Activated CD4-positive, CD25-positive, alpha-beta regulatory T cell (primary cell): ENCODE measurements at places on chromosomes 4 and X.

- DNase-seq = no peak
Observed at GRCh38 chr4:99324361-99324760, 3.2 kb upstream of the ADH1B start.

DNA sequence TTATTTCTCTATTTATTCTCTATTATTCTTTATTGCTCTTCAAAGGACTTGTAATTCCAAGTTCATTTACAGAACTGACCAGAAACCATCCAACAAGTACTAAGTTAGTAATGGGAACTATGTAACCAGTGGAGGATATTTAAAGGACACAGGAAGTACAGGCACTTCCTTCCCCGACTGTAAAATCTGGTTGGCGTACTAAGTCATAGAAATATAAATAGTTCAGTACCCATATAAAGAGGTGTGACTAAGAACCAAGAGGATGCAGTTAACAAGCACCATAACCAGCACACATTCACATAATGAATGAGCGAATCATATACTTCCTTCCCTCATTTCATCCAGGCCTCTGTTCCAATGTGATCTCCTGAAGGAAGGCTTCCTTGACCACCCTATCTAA, 3.6 kb upstream of the EIF4E start:
- no peak for DNase-seq

- DNase-seq = no peak
Observed at GRCh38 chrX:153692611-153693156, 5.0 kb downstream of the SLC6A8 start.

GRCh38 chr4:56861360-56861759, 39.9 kb upstream of the SPINK2 start:
- no peak for DNase-seq

DNA sequence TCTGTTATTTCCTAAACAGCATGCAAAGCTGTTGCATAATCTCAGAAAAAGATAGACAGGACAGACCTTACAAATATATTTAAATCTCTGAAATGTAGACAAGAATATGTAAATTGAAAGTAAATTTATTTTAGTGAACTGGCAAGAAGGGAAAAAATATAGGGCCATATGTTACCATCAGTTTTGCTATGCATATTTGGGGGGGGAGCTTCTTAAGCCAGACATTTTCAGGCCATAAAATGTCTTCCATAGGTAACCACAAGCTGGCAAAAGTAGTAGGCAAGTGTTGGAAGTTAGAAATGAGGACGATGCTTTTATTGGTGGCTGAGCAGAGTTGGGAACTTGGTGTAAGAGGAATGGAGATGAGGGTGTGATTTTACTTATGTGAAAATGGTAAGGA, 272.0 kb upstream of the CXXC4 start:
- no peak for DNase-seq

DNA sequence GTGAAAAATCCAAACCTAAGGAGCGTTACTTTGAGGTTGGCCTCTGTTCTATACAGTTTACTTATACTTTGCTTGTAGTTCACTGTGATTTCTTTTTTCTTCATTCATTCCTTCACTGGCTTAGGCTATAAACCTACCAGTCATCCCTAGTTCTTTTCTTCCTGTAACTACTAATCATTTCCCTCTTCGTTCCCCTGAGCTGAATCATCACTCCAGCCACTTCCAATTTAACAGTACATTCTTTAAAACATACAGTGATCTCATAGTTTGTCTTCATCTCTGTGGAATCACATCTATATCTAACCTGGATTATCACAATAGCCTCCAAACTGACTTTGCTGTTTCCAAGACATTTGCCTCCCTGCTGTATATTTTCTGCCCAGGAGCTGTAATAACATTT, 25.2 kb upstream of the NPFFR2 start:
- DNase-seq = no peak

DNA sequence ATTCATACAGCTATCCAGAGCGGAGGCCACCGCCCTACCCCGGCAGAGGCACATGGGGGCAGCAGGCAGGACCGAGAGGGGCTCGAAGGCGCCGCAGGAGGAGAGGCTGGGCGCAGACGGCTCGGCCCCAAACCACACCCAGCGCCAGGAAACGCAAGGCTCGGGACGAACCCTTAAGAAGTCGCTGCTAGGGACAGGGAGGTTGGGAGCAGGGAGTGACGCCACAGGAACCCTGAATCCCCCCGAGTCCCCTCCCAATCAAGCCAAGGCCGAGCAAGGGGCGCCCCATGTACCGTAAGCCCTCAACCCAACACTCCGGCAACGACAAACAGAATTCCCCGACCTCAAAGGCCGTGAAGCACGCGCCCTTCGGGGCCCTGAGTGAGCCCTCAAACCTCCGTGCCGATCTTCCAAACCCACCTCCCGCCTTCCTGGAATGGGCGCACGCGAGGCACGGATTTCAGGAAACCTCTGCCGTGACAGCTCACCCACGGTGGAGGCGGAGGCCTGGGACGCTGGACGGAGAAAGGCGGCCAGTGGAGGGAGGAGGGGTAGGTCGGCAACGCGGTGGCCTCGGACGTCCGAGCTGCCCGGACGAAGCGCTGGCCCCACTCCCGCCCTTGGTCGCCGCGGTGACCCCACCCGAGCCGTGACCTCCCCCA, 1.8 kb downstream of the ZFYVE28 start:
- no peak for DNase-seq

GRCh38 chr4:174334628-174335027, 50.9 kb downstream of the CEP44 start:
- DNase-seq = no peak

DNA sequence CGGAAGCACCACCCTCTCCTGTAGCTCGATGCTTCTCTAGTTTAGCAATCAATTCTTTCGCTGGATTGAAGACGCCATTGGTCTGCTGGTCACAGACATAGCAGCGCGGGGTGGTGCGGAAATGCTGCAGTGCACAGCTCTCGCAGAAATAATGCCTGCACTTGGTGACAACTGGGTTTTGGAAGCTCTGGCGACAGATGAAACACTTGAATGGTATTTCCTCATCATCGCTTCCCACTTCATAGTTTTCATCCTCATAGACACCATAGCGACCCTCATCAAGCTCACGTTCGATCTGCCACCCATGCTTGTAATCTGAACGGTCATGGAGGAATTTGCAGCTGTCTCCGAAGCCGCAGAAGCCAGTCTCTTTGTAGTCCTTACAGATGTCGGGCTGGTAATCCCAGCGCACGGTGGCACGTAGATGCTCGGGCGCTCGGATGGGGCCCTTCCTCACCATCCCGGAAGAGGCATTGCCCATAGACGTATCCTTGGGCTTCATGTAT, 854 bp downstream of the RNF113A start:
- DNase-seq = no peak

DNA sequence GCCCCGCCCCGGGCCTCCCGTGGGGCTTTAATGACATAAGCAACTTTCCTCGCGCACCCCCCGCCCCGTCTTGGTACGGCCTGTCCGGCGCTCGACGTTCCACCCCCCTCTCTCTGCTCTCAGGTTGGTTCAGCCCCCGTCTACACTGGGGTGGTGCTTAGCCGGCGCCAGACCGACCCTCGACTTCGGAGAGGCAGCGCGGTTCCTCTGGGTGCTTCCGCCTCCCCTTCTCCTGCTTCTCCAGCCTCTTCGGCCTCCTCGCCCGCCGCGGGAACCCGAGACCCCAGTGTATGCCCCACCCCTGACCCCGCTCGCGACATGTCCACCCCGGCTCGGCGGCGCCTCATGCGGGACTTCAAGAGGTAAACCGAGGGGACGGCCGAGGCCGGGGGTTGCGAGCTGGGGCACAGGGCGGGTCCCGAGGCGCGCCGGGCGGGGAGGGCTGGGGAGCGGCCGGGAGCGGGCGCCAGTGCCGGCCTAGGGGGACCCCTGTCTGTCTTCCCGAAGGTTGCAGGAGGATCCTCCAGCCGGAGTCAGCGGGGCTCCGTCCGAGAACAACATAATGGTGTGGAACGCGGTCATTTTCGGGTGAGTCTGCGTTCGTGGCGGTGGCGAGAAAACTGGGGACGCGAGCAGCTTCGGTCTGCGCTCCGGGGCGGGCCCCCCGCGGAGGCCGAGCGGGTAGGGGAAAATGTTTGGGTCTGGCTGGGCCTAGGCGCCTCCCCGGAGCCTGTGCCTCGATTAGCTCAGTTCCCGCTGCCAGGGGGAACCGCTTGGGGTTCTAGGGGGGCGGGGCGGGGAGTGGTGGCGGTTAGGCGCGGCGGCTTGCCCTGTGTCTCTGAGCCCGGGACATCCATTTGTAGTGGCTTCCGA, at the start of gene UBE2A:
Gene UBE2A, plus strand, starts transcription at position 170 of the 873 bp plus-strand sequence. Its CDS starts 149 bp downstream, at position 319.
- peak; percentile 74 for DNase-seq

DNA sequence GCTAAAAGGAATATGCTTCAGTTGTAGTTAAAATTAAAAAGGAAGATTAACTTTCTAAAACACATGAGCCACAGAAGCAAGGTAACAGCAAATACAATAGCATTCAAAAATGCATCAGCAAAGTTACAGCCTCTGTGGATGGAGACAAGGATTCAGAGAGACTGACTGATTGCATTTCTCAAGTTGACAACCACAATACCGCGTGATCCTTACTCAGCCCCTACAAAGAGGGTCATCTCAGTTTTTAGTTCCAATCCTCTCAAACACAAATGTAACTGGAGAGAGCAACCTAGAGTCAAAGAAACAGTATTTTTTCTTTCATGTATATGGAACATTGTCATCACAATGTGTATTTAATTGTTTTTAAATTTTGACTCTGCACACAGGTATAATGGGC, 14.2 kb upstream of the C1QTNF7 start:
- no peak for DNase-seq

GRCh38 chr4:11511321-11511720, 82.6 kb upstream of the HS3ST1 start:
- no peak for DNase-seq

GRCh38 chr4:72568959-72569718, at the start of gene ADAMTS3:
TSS of gene ADAMTS3 (minus strand) at chr4:72569221. CDS start at chr4:72568762, 459 bp downstream.
- DNase-seq = no peak

DNA sequence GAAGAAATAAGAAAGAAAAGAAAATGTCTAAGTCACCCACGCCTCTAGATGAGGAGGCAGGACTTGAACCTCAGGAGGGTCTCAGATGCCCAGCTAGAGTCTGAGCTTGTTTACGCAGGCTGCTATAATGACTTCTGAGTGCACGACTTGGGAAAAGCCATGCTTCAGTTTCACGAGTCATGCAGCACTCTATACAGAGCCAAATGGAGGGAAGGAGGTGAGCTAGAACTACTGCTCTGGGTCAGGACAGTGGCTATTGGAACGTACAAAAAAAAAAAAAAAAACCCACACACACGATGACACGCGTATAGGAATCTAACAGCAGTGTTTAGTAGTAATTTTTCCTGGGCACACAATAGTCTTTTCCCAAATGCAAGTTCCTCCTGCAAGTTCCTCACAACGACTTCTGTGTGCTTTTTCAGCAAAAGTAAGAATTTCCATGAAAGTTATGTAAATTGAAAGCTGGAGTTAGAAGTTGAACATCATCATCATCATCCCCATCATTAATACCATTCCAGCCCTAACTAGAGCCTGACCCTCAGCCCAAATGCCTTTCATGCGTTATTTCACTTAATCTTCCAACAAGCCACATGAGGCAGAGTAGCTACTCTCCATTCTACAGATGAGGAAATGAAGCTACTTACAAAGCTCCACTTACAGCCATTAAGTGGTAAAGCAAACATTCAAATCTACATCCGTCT, 36.6 kb downstream of the IRF2 start:
- no peak for DNase-seq

DNA sequence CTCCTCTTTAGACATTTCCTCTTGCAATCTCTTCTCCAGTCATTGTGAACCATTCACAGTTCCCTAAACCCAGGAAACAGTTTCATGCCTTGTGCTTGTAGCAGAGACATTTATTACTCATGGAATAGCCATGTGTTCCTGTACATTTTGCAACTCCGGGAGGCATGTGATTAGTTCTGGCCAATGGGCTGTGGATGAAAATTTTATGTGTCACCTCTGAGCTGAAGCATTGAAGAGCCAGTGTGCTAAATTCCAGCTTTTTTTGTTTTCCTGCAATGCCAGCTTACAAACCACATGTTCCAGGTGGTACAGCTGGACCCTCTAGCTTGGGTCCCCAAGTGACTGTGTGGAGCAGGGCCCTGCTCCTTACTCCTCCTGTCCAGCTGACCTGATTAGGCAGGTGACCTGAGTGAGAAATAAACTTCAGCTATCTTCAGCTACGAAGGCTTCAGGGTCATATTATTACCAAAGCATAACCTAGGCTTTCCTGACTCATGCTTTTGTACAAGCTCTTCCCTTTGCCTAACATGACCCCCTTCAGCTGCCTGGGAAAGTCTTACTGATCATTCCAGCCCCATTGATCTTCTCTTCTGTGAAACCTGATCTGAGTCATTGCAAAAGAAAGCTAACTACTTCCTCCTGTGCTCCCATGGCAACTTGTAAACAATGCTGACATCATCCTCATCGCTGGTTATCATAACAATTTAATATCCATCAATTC, 200.4 kb downstream of the PTTG2 start:
- DNase-seq = peak; percentile 11

DNA sequence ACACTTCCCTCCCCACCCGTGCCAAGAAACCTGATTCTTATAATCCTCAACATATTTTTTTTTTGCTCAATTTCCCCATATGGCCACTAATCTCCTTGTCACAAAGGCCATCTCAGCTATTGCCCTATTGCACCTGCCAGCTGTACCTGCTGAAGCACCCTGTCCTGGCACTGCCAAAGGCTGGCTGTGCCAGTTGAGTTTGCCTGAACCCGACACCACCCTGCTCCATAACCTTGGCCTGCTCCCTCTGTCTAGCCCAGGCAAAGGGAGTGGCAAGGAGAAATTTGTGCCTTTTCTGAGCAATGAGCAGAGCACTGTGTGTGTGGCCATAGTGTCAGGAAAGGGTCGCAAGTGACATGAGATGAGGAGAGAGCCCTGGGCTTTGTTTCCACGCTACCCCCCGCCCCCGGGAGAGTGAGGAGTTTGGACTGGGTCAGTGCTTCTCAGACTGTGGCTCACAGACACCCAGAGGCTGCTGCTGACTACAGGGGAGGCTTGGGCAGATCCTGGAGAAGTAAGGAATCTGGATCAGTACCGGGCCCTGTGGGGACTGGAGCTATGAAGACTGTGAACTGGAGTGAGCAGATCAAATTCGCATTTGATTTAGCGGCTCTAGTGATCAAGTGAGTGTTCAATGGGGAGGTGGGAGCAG, 42.2 kb upstream of the HMGB3 start:
- no peak for DNase-seq

GRCh38 chr4:166501941-166502382, 628.9 kb downstream of the TLL1 start:
- DNase-seq = no peak

GRCh38 chrX:71550578-71550977, 17.7 kb downstream of the OGT start:
- DNase-seq = no peak

DNA sequence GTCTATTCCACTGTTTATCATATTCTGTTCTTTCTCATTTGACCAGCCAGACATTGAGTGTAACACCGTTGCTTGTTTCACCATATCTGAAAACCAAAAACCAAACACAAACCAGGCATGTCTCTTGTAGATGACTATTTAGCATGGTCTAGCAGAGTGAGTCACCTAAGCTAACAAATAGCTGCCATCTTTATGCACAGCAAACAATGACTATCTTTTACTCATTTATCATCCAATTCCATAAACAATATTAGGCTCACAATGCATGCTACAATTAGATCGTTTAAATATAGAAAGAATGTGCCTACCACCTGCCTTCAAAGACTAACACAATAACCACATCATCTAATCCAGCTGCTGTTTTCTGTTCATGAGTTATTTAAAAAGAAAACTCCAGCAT, 495.4 kb downstream of the PCDH19 start:
- DNase-seq = no peak

- DNase-seq = no peak
Observed at GRCh38 chr4:74733756-74734155, 60.6 kb downstream of the BTC start.

- no peak for DNase-seq
Observed at GRCh38 chr4:145531223-145531622, 49.6 kb downstream of the SMAD1 start.
